ENCODE measurements at places on chromosomes 16 and 17.

GRCh38 chr16:7303660-7304200, 28.9 kb upstream of the RBFOX1 start:
- no peak for DNase-seq

DNA sequence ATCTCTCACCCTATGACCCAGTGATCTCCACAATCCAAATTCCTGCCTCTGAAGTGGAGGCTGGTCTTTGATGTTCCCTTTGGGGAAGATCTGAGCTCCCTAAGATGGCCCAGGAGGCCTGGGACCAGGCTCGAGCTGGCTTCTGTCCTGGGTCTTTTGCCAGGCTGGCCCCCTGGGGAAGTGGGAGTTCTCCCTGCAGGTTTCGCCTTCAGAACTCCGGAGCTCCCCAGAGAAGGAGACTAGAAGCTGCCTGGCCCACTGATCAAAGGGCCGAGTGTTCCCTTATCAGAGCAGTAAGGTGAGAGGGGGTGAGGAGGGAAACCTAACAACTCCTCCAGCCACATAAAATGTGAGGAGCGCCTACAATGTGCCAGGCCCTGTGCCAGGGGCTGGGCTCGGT, 147.1 kb downstream of the IRF8 start:
- no peak for DNase-seq

DNA sequence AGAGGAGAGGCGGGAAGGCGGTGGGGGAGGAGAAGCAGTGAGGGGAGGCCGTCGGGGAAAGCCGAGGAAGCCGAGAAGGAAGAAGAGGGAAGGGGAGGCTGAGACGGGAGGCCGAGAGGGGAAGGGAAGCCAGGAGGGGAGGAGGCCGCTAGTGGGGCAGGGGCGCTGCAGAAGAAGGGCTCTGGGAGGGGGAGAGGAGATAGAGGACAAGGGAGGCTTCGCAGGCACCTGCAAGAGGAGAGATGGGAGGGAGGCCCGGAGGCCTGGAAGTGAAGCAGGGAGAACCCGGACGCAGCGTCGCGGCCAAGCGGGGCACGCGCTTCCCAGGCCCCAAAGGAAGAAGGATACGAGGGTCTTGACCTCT, 2.3 kb downstream of the C17orf58 start:
- DNase-seq: no peak

DNA sequence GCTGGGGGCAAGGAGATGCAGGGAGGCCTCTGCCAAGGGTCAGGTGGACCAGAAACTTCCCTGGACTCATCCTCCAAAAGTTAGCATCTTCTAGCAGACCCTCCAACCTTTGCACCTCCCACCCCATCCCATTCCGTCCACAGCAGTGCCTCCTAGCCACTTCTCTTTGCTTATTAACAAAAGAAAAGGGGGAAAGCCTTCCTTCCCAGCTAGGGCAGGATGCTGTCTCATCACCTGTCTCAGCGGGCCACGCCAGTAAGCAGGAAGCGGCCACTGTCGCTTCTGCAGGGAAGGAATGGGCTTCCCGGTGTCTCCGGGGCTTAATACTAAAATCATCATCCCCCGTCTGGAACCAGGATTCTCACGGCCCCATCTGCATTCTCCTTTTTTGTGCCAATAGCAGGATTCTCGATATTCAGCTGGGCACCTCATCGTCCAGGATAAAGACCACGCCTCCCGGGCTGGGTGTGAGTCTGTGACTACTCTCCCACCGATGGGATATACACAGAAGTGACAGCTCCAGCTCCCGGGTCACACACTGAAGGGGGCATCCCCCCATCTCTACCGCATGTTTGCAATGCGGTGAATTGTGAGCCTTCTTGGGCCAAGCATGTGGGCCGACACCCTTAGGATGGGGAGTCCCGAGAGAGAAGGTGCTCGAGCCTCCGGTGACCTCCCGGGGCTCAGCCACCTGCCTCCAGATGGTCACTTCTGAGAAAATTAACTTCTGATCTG, 15.5 kb upstream of the RBFOX3 start:
- DNase-seq: no peak
